ENCODE measurements at places on chromosomes 2 and 18.

DNA sequence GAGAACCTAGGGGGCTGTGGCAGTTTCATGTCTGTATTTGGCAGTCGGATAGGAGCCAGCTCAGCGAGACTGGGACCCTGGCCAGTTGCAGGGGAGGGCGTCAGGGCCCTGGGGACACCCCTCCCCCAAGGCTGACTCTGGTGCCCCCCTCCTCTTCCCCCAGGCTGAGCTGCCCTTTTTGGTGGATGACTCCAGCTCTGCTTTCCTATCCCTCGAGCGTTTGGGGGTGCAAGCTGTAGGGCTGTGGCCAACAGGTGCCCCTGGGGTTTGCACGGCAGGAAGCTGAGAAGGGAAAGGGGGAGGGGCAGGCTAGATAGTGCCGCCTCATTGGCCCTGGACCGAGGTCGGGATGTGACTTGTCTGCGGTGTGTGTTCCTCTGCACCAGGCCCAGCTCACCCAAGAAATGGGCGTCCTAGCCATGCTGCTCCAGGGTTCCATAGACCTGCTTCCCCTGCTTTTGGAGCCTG, 26.4 kb downstream of the SPEG start:
- DNase-seq, result peak; percentile 67

DNA sequence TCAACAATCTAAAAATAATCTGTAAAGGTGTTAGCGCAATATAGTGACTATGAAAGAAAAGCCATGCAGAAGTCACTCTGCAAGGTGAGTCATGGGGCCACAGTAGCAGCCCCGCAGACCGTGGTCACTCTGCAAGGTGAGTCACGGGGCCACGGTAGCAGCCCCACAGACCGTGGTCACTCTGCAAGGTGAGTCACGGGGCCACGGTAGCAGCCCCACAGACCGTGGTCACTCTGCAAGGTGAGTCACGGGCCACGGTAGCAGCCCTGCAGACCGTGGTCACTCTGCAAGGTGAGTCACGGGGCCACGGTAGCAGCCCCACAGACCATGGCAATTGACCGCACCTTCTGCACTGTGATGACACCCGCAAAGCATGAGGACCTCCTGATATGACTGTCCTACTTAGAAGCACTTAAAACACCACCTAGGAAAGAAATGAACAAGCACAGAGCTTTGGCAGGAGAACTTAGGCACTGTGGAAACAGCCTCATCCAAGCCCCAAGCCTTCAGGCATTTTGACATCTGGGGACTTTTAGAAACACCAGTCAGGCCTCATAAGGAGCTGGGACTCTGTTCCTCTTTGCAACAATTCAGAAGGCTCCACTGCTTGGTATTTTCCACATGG, 70.1 kb downstream of the LDLRAD4 start:
- DNase-seq, result no peak

- DNase-seq, result peak; percentile 37
Measured at GRCh38 chr2:219251656-219252055, 1.4 kb upstream of the TUBA4B start.

- no peak for DNase-seq
Measured at GRCh38 chr2:105636109-105636740, 108.5 kb upstream of the NCK2 start.

GRCh38 chr2:49978341-49978740, 824.0 kb upstream of the FSHR start:
- DNase-seq, result no peak

DNA sequence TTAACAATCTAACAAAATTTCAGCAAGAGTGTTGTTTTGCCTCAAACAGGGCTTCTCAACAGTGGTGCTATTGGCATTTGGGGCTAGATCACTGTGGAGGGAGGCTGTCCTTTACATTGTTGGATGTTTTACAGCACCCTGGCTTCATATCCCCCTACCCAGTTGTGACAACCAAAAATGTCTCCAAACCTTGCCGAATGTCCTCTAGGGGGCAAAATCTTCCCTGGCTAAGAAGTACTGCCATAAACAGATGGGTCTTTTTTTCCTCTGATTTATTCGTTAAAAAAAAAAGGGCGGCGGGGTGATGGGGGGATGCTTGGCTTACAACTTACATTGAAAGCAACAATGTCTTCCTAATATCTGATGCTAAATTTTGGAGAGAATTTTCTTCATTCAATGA, 207.6 kb upstream of the CCDC150 start:
- DNase-seq, result no peak

DNA sequence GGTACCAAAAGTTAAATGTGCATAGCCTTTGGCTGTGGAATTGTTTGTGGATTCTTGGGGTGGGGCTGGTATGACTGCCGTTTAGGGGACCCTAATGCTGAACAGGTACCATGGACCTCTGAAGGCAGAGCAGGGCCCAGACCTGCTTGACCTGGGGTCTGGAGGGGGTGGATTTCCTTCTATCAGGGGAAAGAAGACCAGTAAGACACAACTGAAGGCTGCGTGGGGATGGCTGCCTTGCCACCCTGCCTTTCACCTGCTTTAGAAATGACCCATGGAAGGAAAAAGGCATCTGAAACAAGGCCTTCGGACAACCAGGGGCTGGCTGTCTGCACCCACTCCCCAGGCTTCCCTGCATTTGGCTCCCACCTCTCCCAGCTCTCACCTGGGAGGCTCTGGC, 17.7 kb upstream of the RESP18 start:
- no peak for DNase-seq

GRCh38 chr2:241265506-241265905, 50.0 kb downstream of the HDLBP start:
- DNase-seq, result no peak

DNA sequence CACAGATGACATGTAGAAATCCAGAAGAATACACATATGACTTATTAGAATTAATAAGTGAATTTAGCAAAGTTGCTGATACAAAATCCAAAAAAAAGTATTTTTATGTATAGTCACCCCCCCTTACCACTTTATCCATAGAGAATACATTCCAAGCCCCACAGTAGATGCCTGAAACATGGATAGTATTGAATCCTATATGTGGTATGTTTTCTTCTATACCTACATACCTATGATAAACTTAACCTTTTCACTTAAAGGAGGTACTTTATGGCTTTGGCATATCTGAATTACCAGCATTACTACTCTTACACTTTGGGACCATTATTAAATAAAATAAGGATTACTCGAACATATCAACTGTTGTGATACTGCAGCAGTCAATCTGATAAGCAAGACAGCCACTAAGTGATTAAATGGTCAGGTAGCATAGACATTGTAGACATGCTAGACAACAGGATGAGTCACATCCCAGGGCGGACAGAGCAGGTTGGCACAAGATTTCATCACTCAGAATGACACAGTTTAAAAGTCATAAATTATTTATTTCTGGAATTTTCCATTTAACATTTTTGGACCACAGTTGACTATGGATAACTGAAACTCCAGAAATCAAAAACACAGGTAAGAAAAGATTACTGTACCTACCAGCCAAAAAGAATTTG, 208.2 kb upstream of the CHAC2 start:
- no peak for DNase-seq

DNA sequence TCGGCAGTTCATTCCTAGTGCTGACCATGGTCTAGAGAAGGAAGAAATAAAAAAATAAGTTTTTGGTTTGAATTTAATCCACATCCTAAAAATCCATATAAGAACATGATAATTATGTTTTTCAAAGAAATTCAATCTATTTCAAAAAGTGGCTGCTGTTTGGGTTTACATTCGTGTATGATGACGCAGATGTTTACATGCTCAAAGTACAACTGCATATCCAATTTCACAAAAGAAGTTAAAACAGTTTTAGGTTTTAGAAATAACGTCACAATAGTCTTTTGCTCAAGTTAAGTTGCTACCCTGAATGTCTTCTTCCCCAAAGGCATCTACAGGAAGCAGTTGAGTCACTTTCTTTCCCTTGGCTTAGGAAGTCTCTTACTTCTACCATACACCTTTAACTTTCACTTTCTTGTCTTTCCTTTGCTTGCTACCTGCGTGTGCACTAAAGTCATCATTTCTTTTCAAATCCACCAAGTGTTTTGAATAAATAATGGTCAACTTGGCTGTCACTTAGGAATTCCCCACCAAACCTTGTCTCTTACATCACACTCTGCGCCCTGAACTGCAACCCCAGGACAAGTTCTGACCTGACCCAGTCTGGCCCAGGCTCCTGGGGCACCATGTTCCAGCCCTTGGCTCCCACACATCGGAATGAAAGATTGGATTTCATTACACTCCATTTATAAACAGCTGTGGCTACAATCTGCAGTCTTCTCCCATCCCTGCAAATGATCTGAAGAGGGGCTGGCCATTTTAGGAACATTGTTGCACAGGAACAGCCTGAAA, 28.4 kb downstream of the FAM237A start:
- DNase-seq, result no peak

DNA sequence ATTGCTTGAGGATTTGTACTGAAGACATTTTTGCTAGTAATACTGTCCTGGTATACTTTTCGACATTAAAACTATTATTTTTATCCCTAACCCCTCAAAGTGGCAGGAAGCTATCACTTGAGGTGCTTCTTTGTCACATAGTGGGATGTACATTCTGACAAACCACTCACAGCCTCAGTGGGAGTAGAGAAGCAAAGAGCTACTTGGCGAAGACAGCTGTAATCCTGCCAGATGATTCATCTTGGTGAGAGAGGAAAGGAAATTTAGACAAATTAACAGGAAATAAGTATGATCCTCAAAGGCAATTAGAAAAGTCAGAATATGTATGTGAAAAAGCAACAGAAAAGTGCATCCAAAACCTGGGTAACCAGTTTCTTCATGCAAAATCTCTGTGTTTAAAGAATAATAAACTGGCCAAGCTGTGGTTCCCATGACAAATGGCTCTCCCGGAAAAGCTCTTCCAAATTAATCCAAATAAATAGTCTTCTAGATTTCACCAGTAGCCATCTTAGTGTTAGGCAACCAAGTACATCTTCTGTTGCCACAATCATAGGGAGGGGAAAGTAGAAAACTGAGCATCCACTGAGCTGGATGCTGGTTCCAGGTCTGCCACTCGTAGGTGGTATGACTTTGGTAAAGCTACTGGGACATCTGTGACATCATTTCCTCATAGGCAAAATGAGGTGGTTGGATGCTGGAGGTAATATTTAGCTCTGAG, 308.0 kb upstream of the LYPD1 start:
- no peak for DNase-seq

DNA sequence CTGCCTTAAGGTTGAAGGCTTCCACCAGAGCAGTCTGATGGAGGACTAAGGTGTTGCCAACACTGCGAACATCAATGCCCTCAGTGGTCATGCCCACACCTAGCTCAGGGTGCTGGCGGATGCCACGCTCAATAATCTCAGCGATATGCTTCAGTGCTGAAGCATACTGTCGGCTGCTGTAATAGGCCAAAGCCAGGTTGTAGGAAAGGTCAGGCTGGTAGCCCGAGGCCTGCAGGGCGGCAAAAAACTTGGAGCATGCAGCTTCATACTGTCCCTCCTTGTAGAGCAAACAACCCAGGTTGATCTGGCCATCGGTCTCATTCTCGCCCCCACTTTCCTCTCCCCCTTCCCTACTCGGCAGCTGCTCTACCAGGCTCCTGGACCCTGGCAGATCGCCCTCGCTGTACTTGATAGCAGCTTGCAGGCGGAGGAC, 159.4 kb downstream of the AGPS start:
- no peak for DNase-seq

DNA sequence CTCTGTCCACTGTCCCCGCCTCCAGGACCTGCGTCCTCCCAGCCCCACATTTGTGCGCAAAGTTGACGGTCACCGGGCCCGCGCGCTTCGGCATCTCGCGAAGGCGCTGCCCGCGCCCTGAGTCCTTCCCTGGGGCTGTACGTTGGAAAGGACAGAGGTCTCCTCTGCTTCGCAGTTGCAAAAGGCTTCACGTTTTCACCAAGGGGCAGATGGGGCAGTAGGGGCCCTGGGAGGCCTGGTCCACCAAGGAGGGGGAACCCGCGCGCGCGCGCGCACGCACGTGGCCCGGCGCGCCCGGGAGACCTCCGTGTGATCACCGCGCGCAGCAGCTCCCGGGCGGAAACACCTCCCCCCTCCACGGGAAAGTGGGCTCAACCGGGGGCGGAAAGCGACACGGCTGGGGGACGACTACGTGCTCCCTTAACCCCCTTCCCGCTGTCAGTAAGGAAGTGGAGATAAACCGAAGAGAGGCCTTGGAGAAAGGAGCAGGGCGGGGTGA, 21.9 kb downstream of the TEX44 start:
- DNase-seq, result peak; percentile 41

GRCh38 chr2:80947601-80948130, 643.1 kb upstream of the LRRTM1 start:
- DNase-seq, result no peak

DNA sequence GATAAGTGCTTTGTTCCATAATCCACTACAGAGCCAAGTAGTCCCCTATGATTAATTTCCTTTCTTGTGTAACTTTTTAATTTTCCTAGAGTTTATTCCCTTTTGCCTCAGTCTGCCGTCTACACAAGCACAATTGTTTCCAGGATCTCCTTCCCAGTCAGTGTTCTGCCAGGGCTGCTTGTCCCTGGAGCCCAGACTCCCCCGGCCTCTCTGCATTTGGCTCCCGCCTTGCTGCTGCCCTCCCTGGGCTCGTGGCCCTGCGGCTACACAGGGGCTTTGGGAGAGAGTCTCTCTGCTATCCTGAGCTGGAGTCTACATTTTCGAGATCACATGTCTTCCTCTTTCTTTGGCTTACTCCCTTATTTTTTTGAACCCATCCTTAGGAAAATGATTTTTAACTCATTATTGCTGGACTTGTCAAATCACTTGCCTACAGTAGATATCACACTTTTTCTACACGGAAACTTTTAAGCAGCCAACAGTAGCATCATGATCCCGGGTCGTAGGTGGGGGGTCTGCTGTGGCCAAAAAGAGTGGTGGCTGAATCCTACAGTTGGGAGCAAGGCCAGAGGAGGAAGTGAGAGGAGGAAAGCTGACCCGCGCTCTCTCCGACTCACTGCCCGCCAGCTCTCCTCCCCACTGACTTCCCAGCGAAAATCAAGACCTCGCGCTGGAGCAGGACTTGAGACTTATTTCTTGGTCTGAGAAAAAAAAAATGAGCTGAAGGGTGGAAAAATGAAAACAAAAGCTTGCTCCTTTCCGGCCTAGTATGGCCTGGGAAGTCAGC, 9.4 kb downstream of the FBLN7 start:
- no peak for DNase-seq

DNA sequence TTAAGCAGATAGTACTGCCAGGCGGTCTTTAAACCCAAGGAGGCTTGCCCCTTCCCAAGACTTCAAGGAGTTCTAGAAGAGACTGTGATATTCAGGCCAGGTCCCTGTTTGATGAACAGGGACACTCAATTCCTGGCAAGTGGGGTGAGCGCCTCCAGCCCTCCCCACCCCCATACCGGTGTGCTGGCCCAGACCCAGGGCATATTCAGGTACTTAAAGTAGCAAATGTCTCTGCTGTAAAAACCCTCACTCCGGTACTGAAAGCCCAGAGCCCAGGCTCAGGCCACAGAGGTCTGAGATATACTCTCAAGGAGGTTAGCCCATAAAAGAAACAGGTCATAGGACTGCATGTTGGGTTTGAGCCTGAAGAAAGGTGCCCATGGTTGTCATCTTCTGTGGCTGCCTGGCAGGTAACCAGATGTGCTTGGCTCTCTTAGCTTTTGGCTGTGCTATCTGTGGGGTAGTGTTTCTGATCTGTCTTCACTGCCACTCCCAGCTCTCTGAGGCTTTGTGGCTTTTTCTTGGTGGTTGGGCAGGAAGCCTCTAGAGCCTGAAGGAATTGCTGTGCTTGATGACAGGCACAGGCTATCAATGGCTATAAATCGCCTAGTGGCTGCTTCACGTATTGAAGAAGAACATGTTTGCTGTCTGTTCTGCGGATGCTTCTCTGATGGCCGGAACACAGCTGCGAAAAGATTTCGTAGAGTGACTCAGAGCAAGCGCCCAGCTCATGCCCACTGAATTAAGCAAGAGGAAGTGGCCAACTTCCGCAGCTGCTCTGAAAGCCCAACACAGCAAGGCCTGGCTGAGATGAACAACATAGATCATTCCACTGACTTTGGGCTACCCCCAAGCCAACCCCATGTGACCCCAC, 63.3 kb upstream of the ALPP start:
- no peak for DNase-seq

GRCh38 chr2:238501311-238501710, 74.6 kb downstream of the ASB1 start:
- DNase-seq, result no peak
